ENCODE measurements at places on chromosomes 4 and X.

DNA sequence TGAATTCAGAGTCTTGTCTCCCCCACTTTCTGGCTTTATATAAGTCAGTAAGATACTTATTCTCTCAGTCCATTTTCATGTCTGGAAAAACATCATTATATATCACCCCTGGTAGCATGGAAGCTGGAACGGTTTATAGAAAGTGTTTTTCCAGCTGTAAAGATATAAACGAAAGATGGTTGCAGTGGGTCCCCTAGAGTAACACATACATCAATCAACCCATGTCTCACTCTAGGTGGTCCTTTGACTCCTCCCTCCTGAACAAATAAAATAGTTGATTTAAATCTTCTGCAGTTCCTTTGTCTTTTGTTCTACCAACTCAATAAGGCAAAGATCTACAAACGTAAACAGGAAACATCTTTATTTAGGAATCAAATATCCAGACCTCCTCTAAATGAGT lies 1306.1 kb upstream of the TENM3 start:
- DNase-seq = no peak

DNA sequence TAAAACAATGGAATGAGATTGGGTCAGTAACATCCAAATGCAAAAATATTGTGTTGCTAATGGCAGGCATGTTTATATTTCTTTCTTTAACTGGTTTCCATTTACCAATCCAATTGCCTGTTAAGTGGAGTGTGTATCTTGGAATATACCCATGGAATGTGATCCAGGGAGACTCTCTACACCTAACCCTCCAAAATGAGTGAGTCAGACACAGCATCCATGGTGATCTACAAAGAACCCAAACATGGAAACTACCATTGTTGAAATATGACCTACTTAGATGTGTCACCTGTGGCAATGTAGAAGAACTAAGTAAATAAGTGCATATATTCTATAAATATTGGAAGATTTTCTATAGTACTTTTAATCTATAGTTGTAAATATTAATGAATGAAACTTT lies 110.3 kb downstream of the AREG start:
- no peak for DNase-seq

DNA sequence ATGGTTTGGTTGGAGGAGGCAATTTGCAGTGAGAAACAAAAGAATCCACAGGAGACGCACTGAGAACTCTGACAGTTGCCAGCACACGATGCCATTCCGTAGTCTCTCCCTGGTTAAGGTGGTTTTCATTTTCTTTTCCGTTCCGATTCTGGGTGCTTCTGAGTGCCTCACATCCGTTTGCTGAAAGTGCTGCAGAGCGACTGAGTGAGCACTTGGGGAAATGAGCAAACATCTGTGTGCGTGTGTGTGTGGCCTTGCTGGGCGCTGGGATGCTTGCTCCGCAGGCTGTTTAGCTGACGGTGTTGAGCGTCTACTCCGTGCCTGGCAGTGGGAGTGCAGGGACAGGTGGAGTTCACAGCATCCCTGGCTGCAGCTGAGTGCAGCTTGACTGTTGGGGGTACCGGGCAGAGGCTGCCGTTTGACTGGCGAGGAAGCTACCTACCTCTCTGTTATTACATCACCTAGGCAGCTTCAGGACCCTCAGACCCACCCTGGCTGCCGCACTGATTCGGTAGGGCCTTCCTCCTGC lies 49.3 kb downstream of the SORCS2 start:
- no peak for DNase-seq

GRCh38 chrX:38634665-38635064 lies 73.3 kb downstream of the TSPAN7 start:
- DNase-seq = no peak

- DNase-seq = no peak
These were observed 202.2 kb downstream of the RAPGEF2 start for GRCh38 chr4:159305129-159305528.

- DNase-seq = no peak
These were observed 106.9 kb upstream of the FTHL17 start for GRCh38 chrX:31178769-31179125.

- peak; percentile 35 for DNase-seq
These were observed 383.5 kb upstream of the INTU start for GRCh38 chr4:127249066-127249766.

DNA sequence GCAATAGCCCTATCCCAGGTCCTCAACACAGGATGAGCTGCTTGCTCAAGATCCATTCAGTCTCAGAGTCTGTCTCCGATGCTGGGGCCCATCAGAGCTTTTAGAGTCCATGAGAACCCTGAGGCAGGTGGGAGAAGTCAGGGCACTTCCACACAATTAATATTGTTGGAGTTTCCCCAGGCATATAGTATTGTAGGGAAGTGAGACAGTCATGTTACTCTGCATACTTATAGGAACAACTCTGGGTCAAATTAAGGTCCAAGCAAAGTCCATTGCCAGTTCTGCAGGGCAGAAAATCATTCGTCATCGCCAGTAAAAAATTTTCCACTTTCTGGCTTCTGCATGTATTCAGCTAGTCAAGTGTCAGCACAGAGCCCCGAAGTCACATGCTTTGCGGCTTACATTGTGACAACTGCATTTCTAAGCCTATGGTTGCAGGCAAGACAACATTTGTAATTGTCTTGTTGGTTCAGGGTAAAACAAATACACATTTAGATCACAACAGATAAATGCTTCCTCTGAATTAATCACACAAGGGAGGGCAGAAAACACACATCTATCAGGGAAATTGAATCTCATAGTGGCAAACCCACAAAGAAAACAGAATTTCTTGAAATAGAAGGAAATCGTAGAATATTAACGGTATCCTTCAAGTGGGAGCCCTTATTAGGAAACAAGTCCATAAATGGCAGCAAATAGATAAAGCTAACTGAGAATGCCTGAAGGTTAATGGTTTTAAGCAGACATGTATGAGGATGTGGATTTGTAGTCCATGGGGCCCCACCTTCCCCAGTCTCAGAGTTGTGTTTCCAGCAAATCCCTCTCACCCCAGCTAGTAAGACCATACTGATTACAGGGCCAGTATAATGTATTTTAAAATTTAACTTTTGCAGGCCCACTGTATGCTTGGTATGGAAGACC lies 412.1 kb upstream of the RASGEF1B start:
- DNase-seq = no peak

DNA sequence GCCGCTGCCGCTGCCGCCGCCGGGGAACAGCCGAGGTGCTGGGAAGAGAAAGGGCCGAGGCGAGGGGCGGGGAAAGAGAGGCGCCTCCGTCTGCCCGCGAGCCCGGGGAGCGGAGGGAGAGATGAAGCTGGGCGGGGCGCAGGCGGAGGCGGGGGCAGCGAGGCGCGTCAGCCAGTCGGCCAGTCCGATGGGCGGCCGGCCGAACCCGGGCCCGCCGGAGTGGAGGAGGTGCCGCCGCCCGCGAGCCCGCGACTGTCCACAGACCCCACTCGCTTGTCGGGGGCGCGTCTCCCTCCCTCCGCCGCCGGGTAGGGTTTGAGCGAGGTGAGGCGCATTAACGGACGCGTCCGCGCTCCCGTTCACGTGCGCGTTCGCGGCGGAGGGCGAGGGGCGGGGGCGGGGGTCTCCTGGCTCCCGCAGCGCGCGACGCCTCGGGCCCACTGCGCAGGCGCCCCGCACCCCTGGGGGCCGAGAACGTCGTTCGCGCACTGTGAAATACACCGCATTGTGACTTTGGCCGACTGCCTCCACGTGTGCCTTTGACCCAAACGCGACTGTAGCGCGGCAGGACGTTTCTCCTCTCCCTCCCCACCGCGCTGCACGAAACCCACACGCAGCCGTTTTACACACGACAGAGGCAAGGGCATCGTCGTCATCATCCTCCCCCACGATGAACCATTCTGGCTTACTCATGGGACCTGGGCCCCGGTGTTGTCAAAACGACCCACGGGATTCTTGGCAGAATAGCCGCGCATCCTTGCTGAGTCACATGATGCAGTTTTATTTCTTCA lies at the start of gene NUDT11:
NUDT11 (minus strand) TSS at position 92 of the 791 bp plus-strand sequence. CDS start 148 bp downstream, outside the sequence.
- DNase-seq = no peak

DNA sequence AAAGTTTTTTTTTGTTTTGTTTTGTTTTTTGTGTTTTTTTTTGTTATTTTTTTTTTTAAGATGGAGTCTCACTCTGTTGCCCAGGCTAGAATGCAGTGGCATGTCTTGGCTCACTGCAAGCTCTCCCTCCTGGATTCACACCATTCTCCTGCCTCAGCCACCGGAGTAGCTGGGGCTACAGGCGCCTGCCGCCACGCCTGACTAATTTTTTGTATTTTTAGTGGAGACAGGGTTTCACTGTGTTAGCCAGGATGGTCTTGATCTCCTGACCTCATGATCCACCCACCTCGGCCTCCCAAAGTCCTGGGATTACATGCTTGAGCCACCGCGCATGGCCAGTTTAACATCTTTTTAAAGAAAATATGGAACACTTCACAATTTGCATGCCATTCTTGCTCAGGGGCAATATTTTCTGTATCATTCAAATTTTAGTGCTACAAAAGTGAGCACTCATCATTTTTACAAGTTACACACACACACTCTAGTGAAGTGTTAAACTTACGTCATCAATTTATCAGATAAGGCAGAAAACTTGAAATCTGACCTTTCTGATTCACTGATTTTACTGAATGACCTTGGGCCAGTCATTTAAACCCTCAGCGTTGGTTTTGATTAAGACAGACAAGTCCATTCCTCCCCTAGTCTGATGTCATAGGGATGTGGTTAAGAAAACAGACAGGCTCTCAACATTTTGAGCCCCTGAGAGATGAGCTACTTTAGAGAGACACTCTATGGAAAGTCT lies 61.2 kb downstream of the TRIM2 start:
- no peak for DNase-seq

GRCh38 chr4:106869551-106869950 lies 166.6 kb downstream of the DKK2 start:
- DNase-seq = no peak

GRCh38 chrX:88612870-88613329 lies 134.1 kb upstream of the CPXCR1 start:
- DNase-seq = no peak

- no peak for DNase-seq
These were observed 210.2 kb downstream of the ANTXR2 start for GRCh38 chr4:79862821-79863220.

- DNase-seq = no peak
These were observed 1118.2 kb downstream of the ARAP2 start for GRCh38 chr4:35125995-35126712.

DNA sequence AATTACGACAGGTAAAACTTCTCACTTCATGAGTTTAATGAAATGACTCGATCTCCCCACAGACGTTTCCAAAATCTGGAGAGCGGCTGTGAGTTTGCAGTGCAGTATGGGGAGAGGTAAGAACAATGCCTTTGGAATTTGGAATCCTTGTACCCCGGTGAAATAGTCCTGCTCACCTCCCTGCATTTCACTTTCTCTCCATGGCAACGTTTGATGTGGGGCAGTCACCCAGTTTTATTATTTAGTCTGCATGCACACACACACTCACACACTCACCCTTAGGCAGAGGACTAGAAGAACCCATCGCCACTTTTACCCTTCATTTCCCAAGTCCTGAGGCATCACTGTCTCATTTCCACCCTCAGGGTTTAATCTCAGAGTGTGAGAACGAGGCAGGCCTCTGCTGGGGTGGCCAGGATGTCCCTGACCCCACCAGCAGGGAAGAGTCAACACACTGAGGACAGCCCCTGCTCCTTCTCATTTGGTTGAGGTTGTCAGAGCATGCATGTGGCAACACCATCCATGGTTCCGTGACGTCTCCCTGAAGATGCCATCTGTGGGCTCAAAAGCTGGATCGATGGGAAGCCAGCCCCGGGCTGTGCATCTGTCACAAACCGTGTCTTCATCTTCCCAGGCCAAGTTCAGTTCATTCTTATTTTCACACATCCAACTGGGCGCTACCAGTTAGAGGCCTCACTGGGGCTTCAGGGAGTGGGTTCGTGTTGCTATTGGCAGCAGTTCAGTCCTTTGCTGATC lies 119.8 kb upstream of the TRIM2 start:
- no peak for DNase-seq

DNA sequence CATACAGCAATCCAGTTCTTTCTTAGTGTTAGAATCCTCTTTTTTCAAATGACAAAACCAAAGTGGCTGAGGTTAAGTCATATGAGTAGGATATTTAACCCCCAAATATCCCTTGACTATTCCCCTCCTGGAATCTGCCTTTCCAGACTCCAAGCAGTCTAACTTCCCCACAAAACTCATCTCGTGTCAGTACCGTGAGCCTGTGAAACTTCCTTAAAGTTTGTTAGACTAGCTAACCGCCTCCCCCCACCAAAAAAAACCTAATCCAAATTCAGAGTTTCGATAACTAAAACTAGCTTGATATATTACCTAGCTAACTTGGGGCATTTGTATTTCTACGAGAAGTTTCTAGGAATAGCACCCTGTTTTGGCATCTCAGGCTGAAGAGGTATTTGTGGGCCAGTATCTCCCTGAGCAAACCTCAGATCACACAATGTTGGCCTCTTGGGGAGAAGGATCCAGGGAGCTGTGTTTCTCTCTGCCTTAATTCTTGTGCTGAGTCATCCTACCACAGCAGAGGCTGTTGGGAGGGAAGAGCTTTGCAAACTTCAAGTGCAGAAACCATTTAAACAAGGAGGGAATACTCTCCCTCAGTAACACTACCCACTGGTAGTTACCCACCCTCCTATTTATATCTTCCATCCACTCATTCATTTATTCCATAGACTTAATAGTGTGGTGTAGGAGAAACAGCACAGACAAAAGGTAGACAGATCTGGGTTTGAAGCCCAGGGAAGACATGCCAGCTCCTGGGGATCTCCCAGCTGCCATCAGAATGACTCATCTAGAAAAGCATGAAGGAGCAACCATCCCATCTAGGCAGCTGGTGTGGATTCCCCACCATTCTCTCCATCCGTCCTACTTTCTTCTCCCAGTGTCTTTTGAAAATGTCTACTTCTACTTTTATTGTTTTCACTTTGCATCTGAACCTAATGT lies 39.3 kb upstream of the TXK start:
- DNase-seq = peak; percentile 81

DNA sequence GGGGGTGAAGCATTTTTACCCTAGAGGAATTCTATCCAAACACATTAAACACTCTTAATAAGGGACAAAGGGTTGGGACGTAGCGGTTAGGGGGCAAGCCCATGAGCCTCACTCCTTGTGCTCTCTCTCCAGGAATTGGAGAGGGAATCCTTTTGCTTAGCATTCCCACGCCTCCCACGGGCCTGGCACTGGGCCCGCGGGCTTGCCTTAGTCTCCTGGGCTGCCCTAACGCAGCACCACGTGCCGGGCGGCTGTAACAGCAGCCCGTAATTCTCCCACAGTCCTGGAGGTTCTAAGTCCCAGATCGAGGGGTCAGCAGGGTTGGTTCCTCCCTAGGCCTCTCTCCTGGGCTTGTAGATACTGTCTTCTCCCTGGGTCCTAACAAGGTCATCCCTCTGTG lies 67.5 kb downstream of the TBL1X start:
- no peak for DNase-seq

GRCh38 chrX:97539970-97540519 lies 656.3 kb downstream of the RPA4 start:
- DNase-seq = no peak

DNA sequence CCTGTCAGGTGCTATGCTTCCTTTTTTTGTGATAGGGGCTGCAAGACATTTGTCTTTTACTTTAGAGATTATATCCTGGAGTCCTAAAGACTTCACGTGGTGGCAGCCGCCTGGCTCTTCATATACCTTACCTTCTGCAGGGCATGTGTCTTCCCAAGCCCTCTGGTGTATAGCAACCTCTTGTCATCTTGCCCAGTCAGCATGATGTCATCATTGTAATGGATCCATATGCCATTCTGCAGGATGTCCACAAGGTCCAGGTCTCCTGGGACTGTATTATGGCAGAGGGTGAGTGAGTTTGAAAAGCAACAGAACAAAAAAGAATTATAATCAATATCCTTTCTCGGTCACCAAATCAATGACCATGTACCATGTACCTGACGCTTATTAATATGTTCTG lies 82.2 kb upstream of the SCOC start:
- no peak for DNase-seq

- no peak for DNase-seq
These were observed 53.2 kb downstream of the PPM1K start for GRCh38 chr4:88230969-88231771.
